ENCODE measurements at places on chromosomes 16 and 17. TPM values are rescaled to one million over a fixed set of nuclear protein-coding genes. Genes with fewer than 3 reads are reported as not detected.

Gene SLC12A3
- polyA plus RNA-seq = not detected

DNA sequence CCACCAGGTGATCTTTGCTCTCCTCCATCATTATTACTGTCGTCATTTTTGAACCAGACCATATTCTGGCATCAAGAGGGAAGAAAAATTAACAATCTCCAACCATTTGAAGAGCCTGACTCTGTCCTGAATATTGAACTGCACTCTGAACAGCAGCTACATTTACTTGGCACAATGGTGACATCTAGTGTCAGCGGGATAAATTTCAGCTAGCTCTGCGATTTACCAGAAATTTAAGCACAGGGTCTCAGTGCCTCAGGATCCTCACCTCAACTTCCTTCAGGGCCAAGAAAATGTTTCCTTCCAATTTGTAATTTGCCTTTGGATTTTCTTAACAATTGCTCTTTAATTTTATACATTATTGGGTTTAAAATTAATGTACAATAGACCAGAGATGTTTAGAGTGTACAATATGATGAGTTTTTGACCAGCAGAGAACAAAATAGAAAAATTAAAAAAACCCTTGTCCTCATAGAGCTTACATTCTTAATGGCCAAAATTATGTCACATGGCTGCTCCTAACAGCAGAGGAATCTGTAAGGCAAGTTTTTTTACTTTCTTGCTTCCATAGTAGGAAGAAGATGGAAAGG lies 10.7 kb upstream of the ZNF19 start:
- no peak for DNase-seq

DNA sequence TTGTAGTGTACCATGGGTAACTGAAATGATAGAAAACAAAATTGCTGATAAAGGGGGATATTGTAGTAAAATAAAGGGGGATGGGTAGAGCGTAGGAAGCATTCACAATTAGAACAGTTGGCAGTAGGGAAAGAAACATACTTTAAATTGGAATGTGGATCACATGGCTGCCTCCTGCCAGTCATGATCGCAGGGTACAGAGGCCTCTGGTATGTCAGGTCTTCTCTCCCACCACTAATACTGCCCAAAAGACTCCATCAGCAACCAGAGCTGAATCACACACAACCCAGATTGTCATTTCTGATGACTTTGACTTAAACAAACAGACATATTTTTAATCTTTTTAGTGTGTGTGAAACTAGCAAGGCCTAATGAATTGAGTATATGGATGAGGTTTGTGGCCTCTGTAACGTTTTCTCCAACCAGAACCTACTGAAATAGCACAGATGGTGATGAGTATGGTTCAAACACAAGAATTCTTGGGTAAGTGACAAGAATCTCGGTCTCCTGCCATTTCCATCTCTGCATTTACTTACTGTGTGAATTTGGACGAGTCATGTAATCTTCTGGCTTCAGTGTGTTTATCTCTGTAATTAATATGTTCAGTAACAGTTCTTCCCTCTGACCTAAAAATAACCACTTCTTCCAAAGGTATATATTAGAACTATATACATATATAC lies 112.6 kb downstream of the USP22 start:
- DNase-seq = no peak

DNA sequence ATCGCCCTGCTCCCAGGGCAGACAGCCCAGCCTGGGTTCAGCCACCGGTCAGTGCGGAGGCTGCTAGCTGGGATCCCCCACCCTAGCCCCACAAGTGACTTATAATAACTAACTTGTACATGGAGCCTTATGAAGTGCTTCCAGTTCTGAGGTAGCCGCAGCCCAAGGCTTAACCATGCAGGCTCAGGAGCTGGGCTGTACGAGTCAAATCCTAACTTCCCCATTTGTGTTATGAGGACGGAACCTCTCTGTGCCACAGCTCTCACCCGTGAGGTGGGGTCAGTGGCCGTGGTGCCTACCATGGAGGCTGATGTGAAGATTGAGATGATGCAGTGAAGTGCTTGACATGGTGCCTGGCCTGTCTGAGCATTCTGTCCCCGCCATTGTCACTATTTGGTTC lies 27.8 kb upstream of the GOSR2 start:
- DNase-seq = no peak

DNA sequence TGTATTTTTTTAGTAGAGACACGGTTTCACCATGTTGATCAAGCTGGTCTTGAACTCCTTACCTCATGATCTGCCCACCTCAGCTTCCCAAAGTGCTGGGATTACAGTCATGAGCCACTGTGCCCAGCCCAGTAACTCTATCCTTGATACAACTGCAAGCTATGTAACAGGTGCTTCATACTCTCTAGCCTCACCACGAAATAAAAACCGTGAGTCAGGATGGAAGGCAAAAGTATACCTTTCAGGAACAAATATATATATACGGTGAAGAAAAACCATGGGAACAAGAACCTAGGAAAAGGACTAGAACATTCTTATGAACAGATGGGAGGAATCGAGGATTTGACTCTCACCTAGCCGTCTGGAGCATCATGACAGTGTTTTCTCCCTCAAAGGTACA lies 9.6 kb upstream of the FBF1 start:
- DNase-seq = no peak

Gene PPM1D
- polyA plus RNA-seq = 4.4 TPM

GRCh38 chr16:51880776-51881175 lies 666.2 kb downstream of the TOX3 start:
- no peak for DNase-seq

Gene C16orf74
- not detected for polyA plus RNA-seq

DNA sequence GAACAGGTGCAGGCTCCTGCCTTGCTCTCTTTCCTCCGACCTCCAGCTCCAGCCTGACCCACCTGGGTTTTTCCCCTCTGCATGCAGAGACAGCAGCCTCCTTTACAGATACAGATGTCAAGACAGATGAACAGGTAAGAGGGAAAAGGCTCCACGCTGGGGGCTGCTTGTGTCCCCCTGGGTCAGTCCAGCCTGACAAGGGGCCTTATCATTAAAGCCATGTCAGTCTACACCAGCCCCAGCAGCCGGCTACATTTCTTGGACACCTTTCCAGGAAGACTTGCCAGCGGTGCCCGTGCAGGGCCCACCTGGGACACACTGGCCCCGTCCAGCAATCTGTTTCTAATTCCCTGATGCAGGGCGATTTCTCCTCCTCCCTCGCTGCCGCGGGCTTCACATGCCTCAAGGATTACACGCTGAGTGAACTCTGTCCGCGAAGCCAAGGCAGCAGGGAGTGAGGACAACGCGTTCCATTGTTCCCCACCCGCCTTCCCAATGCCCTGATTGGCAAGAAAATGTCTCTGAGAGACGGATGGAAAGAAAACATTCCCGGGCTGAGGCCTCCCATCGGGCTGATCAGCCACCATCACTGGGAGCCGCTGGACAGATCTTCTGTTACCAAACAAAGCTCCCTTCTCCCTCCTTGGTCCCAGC lies 184.7 kb downstream of the C16orf95 start:
- no peak for DNase-seq

Gene HNF1B
- 0.88 TPM for polyA plus RNA-seq

All from aorta (tissue), 5 donors.